GM10248 (cell line): ENCODE measurements at places on chromosomes 1 and 21.

DNA sequence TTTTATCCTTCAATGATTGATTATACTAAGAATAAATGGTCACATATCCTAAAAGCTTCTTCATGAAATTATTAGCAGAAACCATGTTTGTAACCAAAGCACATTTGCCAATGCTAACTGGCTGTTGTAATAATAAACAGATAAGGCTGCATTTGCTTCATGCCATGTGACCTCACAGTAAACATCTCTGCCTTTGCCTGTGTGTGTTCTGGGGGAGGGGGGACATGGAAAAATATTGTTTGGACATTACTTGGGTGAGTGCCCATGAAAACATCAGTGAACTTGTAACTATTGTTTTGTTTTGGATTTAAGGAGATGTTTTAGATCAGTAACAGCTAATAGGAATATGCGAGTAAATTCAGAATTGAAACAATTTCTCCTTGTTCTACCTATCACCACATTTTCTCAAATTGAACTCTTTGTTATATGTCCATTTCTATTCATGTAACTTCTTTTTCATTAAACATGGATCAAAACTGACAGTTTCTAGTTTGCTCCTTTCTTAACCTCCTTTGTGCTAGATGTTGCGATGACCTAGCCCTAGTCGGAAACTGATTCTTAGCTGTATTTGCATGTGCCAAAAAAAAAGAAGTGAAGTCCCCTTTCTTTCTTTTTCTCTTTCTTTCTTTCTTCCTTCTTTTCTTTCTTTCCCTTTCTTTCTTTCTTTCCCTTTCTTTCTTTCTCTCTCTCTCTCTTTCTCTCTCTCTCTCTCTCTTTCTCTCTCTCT lies 45.1 kb downstream of the MAP3K7CL start:
- no peak for DNase-seq

DNA sequence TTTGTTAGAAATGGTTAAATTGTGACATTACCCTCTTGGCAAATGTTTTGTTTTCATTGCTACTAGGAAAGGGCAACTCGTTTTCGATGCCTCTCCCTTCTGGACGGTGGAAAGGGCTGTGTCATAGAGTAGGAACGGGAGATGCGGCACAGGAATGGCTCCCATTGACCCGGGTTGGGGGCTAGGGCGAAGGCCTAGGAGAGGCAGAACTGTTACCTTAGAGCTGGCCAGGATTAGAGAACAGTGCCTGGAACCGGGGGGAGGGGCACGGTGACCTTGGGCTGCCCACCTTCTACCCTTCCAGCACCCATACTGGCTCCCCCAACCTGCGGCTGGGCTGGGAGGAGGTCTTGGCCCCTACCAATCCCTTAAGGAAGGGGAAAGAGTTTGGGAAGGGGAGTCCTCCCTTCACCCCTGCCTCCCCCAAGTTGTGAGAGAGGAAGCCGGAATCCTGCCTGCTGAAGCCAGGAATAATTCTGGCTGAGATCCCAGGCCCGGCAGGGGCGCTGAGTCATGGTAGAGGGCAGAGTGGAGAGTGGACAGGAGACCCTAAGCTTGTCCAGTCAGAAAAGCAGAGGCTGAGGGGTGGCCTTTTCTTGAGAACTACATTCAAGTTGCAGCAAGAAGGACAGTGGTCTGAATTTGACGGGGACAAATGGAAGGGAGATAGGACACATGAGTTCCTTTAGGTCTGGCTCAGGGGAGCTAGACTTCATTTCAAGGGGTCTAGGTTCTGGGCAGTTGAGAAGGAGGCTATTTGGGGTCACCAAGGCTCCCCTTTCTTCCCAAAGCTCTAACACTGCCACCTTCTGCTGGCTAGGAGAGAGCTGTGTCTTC lies 8.2 kb downstream of the LMNA start:
- DNase-seq: no peak

DNA sequence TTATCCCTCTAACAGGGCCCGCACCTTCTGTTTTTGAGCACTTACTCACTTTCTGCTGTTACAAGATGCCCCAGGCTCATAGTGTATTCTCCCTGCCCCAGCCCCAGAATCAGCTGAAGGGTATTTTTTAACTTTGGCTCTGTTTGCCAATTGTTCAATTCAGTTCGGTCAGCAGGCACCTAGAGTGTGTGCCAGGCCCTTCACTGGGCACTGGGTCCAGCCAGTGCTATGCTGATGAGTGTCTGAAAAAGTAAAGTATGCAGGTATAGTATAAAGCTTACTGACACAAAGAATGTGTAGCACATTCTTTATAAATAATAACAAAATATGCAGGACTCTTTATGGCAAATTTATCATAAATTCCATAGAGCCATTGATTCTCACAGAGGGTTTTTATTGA lies 35.0 kb downstream of the FHAD1 start:
- no peak for DNase-seq

- DNase-seq: no peak
Measured at GRCh38 chr1:27970401-27970800, 10.6 kb downstream of the XKR8 start.

GRCh38 chr1:114468710-114469468 lies 42.1 kb downstream of the TRIM33 start:
- no peak for DNase-seq

- no peak for DNase-seq
Measured at GRCh38 chr1:21935891-21936365, 1.2 kb downstream of the HSPG2 start.

- no peak for DNase-seq
Measured at GRCh38 chr1:171506525-171507304, 21.4 kb downstream of the PRRC2C start.

- no peak for DNase-seq
Measured at GRCh38 chr1:96538111-96538641, 183.4 kb upstream of the PTBP2 start.

DNA sequence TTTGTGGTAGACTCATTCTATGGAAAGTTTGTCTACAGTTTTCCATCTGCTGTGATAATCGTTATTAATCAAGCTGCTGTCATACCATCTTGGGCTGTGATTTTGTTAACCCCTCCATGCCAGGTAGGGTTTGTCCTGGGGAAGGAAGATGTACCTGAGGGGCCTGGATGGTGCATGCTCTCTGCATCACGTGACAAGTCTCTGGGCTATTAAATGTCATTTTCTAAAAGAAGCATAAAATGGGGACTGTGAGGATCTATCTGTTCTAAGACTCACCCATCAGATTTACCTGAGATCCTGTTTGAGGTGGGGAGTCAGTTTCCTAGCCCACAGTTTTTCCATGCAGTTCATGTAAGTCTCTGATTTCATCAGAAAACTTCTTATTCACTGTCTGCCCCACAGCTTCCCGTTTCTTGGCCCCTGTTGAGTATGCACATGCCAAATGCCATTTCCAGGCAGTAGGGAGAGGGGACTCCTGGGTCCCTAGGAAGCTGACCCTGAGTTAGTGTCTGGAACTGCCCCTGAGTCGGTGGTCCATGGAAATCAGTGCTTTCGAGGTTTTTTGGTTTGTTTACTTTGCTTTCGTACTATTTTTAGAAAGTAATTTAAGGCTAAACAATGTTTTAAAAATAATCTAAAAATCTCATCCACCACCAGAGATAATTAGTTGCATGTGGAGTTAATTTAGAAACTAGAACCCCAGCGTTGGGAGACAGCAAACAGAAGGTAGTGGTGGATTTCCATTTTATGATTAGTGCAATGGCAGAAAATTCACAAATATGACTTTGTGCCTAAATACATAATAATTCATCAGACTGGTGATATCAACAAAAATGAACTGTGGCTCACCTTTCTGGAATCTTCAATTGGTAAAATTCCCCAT lies 46.7 kb downstream of the ZBTB18 start:
- no peak for DNase-seq

DNA sequence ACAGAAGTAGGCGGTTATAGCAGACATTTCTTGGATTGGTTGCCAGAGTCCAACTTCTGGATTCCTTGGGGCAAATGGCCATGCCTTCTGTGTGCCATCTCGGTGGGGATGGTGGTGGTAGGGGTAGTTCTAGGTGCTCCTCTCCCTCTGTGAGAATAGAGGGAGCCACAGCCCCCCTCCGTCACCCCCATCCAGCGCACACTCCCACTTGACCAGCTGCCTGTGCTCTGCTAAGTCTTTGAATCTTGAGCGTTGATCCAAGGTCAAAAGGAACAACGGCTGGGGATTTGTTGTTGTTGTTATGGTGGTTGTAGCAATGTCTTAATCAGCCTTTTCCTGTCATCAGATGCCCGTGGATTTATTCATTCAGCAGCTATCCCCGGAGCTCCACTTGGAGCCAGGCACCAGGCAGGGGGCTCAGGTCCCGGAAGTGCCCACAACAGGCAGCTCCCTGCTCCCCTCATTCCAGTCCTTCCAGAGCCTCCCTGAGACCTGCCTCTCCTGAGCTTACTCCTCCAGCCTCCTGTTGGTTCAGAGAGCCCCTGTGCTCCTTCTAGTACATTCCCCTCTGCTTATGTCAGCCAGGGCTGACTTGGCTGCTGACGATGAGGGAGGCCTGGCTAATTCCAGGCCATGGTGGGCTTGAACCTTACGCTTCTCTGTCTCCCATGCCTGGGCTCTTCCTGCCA lies 146.6 kb upstream of the WNT4 start:
- no peak for DNase-seq

- no peak for DNase-seq
Measured at GRCh38 chr1:212797681-212798080, 6.0 kb downstream of the TATDN3 start.

- no peak for DNase-seq
Measured at GRCh38 chr1:220673921-220674320, 16.2 kb upstream of the C1orf115 start.

GRCh38 chr1:6288665-6289064 lies 27.8 kb upstream of the GPR153 start:
- no peak for DNase-seq

DNA sequence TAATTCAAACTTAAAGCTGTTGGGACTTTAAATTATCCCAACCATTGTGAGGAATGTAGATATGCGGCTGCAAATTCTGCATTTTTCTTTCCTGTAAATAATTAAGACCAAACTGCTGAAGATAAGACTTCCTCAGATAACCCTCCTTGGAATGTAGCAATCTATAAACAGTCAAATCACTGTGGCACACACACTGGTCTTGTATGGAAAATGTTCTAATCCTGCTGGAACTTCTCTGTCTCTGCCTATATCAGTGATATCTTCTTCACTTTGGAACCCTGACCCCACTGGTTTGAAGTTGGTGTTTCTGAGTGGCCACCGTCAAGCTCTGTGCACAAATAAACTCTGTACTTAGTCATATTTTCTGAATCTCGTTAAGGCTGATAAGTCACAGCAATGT lies 32.9 kb downstream of the HSF2BP start:
- DNase-seq: no peak
